ENCODE measurements at places on chromosomes 13 and 19.

GRCh38 chr13:46109451-46109850 is 4.6 kb upstream of the CPB2 start:
- no peak for DNase-seq

DNA sequence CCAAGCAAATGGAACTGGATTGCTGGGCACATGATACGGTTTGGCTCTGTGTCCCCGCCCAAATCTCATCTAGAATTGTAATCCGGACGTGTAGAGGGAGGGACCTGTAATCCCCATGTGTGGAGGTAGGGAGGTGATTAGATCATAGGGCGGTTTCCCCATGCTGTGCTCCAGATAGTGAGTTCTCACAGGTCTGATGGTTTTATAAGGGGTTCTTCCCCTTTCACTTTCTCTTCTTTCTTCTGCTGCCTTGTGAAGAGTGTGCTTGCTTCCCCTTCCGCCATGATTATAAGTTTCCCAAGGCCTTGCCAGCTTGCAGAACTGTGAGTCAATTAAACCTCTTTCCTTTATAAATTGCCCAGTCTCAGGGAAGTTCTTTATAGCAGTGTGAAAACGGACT is 32.6 kb upstream of the MTIF3 start:
- no peak for DNase-seq

GRCh38 chr19:50686310-50687032 is 33.1 kb downstream of the SHANK1 start:
- no peak for DNase-seq

GRCh38 chr19:23440791-23441190 is 45.5 kb upstream of the ZNF91 start:
- peak; percentile 1 for DNase-seq

GRCh38 chr13:23050126-23050525 is 130.7 kb upstream of the SGCG start:
- no peak for DNase-seq

GRCh38 chr19:29260477-29261317 is 47.7 kb upstream of the UQCRFS1 start:
- no peak for DNase-seq

- DNase-seq: peak; percentile 92
Observed at GRCh38 chr19:2944775-2945574, at the start of gene ZNF77. Gene ZNF77 (minus strand): TSS chr19:2944971. CDS start chr19:2944840, 131 bp downstream.

GRCh38 chr19:15265850-15266248 is 33.6 kb upstream of the EPHX3 start:
- DNase-seq: no peak

GRCh38 chr13:77859450-77859849 is 59.2 kb downstream of the EDNRB start:
- DNase-seq: no peak

- DNase-seq: no peak
Observed at GRCh38 chr19:16608290-16608739, 19.7 kb downstream of the MED26 start.

GRCh38 chr13:26831336-26831908 is 70.8 kb upstream of the GPR12 start:
- no peak for DNase-seq

DNA sequence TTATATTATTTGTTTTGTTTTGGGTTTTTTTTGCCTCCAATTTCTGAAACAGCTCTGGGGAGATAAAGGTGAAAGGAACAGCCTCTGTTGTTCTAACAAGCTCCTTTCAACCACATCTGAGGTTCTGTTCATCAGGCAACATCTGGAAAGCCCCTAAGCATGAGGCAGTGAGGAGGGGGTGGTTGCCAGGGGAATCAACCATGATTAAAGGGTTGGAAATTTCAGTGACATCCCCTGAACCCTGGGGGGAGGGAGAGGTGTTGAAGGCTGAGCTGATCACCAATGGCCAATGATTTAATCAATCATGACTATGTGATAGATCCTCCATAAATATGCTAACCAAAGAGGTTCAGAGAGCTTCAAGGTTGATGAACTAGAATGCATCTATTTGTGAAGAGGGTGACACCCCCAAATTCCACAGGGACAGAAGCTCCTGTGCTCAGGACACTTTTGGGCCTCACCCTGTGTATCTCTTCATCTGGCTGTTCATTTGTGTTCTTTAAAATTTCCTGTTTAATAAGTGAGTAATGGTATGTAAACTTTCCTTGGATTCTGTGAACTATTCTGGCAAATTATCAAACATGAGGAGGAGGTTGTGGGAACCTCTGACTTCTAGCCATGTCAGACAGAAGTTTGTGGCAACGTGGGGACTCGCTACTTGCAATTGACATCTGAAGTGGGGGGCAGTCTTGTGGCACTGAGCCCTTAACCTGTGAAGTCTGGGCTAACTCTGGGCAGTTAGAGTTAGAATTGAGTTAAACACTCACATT is 221.3 kb downstream of the NHLRC3 start:
- no peak for DNase-seq

GRCh38 chr13:41460930-41461329 is 3.6 kb downstream of the RGCC start:
- DNase-seq: no peak

DNA sequence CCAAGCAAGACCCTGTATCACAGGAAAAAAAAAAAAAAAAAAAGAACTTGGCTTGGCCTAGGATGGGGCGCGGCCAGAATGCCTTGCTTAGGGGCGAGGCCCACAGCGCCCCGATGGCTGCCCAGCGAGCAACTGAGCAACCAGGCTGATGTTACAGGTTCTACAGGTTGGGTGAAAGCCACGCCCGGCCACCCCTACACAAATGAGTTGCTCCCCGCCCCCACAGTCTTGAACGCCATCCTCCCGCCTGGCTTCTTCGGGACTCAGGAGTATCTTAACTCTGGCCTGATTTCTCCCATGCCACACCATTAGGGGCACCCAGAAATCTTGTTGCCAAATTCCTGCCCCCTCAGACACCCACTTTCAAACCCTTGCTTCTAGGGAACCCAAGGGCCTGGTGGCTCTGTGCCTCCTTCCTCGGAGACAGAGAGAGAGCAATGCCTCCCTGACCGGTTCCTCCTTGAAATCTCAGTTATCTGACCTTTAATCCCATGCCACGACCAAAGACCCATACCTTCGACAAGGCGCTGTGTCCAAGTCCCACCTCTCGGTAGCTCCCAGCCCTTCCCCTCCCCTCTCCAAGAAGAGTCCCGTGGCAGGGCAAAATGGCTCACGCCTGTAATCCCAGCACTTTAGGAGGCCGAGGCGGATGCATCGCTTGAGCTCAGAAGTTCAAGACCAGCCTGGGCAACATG is 1.1 kb upstream of the CBLC start:
- no peak for DNase-seq

DNA sequence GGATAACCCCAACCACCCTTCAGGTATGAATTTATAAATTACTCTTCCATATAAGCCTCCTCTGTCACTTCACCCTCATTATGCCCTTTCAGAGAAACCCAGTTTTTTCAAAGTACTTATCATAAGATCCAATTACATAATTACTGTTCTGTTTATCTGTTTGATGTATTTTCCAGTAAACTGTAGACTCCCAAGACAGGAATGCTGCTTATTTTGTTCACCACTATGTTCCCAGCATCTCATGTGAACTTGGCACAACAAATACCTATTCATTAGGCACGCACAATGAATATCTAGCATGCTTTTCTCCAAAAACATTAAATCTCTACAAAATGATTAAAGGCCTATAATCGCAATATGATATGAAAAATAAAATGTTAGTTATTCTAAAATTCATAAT is 13.2 kb downstream of the ENOX1 start:
- DNase-seq: no peak

DNA sequence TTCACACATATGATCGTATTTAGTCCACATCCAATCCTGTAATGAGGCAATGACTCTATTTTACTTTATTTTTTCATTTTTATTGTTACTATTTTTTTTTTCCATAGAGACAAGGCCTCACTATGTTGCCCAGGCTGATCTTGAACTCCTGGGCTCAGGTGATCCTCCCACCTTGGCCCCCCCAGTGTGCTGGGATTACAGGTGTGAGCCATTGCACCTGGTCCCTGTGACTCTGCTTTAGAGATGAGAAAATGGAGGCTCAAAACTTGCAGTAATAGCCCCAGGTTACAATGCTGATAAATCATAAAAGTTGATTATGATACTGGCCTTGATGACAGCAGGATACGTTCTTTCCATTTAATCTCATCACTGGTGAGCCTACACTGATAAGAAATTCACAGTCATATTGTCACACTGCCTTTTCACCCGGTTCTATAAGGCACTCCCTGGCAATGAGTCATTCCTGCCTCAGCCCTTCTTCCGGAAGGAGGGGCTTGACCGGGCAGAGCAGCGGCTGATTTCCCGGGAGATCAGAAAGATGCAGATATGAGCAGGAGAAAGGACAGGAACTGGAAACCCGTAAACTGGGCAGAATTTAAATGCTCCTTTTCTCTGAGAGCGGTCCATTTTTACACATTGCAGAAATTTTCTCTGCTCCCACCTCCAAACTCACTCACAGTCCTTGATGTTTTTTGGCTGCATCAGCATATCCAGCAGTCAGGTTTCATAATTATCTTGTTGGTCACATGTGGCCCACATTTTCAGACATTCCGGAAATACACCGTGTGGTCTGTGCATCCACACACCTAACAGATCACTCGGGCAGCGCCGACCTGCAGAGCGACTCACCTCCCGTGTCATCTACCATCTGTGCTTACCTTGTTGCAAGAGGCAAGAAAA is 616.4 kb downstream of the EFNB2 start:
- DNase-seq: no peak

DNA sequence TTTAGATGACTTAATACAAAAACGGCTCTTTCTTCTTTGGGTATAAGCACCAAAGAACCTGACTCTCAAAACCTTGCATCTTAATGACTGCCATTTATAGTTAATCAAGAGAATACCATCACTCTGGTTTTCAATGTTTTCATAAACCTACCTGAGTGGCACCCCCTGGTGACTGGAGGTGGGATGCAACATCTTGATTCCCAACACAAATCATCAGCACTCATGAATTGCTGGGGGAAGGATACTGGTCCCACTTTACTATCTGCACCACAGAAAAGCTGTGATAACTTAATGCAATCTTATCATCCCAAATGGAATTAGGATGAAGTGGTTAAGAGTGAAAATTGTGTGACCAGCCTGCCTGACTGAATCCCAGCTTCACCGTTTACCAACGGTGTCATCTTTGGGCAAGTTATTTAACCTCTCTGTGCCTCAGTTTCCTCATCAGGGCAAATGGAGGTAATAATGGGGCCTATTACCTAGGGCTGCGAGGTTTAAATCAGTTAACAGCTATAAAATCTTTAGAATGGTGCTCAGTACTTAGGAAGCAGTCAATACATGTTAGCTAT is 366.4 kb downstream of the KLF12 start:
- DNase-seq: no peak

- DNase-seq: no peak
Observed at GRCh38 chr19:11519138-11519537, 9.8 kb downstream of the ECSIT start.

GRCh38 chr13:110396476-110396875 is 89.4 kb downstream of the COL4A2 start:
- no peak for DNase-seq

DNA sequence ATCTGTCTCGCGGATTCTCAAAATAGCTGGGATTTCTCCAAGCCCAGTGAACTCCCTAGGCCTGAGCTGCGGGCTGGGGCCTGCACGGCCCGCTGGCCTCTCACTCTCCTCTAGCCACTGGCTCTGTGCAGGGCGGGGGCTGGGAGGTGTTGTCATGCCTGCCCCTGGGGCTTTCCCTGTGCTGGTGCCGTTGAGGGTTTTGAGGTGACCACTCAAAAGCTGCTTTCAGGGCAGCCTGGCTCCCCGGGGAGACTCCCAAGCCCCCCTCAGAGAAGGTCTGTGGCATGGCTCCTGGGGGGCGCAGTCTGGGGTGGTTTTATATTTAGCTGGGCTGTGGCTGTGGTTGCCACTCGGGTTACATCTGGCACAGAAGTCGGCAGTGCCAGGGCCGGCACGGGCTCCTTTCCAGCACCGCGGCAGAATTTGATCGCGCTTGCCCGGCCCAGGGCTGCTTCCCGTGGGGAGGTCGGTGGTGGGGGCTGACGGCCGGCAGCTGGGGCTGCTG is 10.0 kb downstream of the NDUFB7 start:
- DNase-seq: no peak

DNA sequence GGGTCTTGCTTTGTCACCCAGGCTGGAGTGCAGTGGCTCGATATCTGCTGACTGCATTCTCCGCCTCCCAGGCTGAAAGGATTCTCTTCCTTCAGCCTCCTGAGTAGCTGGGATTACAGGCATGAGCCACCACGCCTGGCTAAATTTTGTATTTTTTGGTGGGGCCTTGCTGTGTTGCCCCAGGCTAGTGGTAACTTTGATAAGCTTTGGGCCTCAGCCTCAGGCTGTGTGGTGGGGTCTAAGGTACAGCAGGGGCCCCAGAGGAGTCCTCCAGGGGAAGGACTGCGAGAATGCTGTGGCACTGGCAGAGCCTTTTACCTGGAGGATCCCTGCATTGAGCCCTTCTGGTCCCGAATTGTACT is 7.2 kb downstream of the DOT1L start:
- no peak for DNase-seq

- no peak for DNase-seq
Observed at GRCh38 chr13:80338781-80339562, 2.0 kb downstream of the SPRY2 start.

- DNase-seq: no peak
Observed at GRCh38 chr13:32669030-32669646, 82.9 kb downstream of the PDS5B start.

DNA sequence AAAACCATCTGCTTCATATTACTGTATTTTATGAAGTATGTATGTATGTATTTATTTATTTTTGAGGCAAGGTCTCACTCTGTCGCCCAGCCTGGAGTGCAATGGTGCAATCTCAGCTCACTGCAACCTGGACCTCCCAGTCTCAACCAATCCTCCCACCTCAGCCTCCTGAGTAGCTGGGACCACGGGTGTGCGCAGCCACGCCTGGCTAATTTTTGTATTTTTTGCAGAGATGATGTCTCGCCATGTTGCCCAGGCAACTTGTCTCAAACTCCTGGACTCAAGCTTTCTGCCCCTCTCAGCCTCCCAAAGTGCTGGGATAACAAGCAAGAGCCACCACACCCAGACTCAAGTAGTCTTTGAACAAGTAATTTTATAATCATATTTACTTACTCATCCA is 5.5 kb downstream of the KATNAL1 start:
- DNase-seq: no peak

DNA sequence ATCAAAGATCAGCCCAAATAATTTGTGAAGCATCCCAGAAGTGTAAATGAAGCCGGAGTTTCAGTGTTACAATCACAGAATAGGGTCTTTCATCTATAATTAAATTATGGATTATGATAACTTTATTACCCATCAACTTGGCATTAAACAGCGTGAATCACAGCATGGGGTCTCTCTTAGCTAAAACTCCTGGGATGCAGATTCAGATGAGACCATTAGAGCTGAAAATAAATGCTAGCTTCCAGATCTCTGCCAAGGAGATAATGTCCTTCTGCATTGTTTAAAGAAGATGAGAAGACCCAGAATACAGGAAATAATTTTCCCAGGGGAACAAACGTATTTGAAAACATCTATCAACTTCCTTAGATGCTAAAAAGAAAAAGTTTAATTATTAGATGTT is 546.0 kb upstream of the PCDH9 start:
- DNase-seq: no peak

- DNase-seq: no peak
Observed at GRCh38 chr13:21676611-21677021, 5.7 kb downstream of the FGF9 start.

- no peak for DNase-seq
Observed at GRCh38 chr13:95455782-95456181, 96.7 kb upstream of the CLDN10 start.
